Vagina (tissue), 2 donors: ENCODE measurements at places on chromosomes 5 and 9. TPM values are rescaled to one million over a fixed set of nuclear protein-coding genes. Genes with fewer than 3 reads are reported as not detected.

The PCDHGB1 gene
- 3.9 TPM for total RNA-seq

The FSTL4 gene
- 3.7 TPM for total RNA-seq

The TMOD1 gene
- total RNA-seq = 21.1 TPM

The MARCOL gene
- total RNA-seq = not detected

The C9orf50 gene
- total RNA-seq = not detected

The KLHL3 gene
- 7.4 TPM for total RNA-seq

The PCDHGA2 gene
- total RNA-seq = 6.1 TPM

The BRINP1 gene
- total RNA-seq = 0.49 TPM

The RFESD gene
- 1.2 TPM for total RNA-seq

The ZBTB5 gene
- 17.9 TPM for total RNA-seq

The SCGB3A1 gene
- total RNA-seq = not detected
